ENCODE measurements at places on chromosomes 6 and 20.

- no peak for DNase-seq
Observed at GRCh38 chr20:50093240-50093639, 19.7 kb downstream of the UBE2V1 start.

DNA sequence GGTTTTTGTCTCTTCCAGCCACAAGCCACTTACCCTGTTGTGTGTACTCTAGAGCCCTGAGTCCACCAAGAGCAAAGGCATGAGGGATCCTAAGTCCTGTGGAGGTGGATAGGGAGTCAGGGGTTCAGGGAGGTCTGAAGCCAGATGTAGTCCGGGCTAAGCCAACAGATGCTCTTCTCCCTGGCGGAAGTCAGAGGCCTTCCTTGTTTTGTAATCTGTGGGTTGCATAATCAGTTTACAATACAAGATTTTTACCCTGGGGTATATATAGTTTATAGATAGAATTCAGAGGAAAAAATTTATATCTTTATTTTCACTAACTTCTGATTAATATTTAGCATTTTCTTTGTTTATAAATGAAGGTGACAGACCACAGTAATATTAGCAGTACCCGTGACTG is 9.2 kb downstream of the LAMP5 start:
- DNase-seq, result no peak

GRCh38 chr6:42101186-42101657 is 41.2 kb downstream of the C6orf132 start:
- DNase-seq, result no peak

GRCh38 chr20:62952373-62952967 is at the start of gene SLC17A9:
SLC17A9 (plus strand) TSS chr20:62952709; CDS start chr20:62952831, 122 bp downstream.
- DNase-seq, result peak; percentile 35

DNA sequence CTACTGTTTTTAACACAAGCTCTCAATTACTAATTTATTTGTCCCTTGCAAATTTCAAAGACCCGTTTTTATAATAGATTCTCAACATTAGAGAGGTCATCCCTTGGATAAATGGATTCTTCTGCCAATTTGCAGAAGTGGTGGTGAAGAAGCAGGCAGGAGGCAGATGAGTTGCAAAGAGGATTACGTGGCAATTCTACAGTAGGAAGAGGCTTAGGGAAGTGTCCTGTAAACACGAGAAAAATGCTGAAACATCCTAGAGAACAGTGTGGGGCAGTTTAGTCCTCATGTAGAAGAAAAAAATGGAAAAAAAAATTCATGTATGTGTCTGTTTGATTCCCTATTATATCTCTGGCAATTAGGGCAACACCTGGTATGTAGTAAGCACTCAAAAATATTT is 87.6 kb downstream of the BMP2 start:
- no peak for DNase-seq

GRCh38 chr20:62707921-62708521 is 615 bp upstream of the NTSR1 start:
- DNase-seq, result no peak

DNA sequence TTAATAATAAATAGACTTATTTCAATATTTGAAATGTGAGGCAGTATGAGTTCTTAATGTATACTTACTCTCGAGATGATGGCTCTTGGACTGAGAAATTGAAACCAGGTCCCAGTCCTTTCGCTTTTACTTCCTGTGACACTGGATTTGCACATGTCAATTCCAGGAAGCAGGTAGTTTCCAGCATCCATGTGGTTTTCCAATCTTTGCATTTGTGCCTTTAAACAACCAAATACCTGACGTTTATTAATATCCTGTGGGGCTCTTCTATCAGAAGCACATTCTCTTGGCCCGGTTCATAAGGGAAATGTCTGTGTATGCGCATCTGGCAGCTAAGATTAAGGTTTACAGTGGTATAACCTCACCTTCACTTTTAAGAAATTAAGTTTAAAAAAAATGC is 13.1 kb downstream of the UTRN start:
- DNase-seq, result no peak

GRCh38 chr6:32835167-32835893 is 3.2 kb downstream of the TAP2 start:
- DNase-seq, result no peak

DNA sequence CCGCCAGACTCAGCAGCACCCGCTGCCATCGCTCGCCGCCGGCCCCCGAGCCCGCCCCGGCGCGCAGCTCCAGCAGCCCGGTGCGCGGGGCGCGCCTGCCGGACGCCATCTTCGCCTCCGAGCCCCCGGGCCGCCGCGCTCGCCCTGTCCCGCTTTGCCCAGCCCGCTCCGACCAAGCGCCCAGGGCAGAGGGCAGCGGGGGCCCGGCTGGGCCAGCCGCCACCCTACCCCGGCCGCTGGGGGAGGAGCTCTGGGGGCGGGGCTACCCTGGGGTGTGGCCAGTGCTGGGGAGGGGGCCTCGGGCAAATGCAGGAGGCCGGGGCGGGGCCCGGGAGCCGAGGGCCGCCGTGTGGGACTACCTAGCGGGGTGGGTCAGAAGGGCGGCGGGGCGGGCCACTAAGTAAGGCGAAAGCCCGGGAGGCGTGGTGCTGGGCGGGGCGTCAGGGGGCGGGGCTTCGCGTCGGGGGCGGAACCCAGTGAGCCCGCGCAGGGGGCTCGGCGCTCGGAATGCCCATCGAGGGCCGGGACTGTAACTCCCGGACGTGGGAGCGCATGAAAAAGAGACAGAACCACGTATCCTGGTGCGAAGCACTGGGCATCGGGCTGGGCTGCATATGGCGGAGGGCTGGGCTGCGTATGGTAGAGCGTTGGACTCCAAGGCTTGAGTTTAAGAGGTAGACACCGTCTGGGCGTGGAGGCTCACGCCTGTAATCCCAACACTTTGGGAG is at the start of gene SNTA1:
SNTA1 (minus strand) TSS at position 252 of the 728 bp plus-strand sequence; CDS start at position 109, 143 bp downstream.
- DNase-seq, result peak; percentile 84

DNA sequence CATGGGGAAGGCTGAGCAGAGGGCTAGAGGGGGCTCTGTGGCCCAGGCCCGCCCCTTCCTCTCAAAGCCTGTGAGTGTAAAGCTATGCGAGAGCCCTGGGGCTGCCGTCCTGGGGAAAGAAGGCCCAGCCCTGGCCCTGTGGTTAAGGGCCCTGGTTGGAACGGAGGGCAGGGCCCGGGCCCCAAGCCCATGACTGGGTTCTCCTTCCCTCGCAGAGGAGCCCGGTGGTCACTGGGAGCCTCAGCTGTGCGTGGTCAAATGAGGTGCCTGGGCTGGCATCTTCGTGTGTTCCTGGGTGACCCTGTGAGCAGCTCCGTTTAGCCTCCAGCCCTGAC is 56.0 kb downstream of the SMOC2 start:
- DNase-seq, result no peak

- peak; percentile 91 for DNase-seq
Observed at GRCh38 chr6:170388113-170388512, 81.6 kb downstream of the FAM120B start.

DNA sequence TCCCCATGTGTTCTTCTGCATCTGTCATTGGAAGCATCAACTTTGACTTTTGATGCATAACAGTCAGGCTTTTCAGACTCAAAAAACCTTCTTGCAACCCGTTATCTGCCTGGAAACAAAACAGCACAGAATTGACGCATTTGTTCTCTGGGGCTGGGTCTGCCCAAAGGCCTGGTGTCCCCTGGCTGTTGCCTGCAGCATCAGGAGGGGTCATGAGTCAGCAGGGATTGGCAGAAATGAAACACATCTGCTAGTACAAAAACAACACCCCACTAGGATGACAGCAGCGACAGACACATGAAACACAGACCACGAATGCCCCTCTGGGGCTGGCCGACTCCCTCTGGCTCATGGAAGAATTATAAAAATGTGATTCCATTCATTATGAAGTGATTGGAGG is 157.6 kb upstream of the INSM1 start:
- no peak for DNase-seq

DNA sequence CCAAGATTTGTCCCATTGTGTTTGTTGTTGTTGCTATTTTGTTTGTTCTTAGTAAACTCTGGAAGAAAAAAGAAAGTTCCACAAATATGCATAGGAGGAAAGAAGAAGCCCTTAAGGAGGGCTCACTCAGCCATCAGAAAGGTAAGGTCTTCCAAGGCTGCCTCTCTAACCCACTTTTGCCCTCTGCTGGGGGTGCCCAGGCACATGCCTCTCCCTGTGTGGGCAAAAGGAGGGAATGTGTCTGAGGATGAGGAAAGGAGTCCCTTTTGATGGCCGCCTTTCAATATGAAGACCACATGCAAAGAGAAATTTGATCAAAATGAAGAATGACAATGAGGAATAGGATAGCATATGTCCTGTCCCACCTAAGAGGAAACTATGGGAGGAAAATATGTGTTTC is 248.2 kb upstream of the POU3F2 start:
- no peak for DNase-seq

DNA sequence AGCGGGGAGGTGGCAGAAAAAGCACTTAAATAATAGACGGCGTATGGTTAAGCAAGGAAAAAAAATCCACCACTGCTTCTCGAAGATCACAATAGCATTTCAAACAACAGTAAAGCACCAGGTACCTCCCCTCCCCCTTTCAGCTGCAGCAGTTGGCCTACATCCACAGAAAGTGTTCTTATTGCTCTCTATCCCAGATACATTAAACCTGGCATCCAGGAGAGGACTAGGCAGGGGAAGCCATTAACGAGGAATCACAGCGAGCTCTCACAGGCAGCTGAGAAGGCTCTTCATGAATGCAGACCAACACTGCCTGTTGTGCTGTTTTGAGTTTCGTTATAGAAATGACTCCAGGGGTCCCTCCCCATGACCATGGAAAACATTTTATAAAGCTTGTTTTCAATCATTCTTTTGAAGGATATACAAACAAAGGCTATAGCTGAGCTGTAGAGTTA is 11.8 kb downstream of the FYN start:
- DNase-seq, result no peak

DNA sequence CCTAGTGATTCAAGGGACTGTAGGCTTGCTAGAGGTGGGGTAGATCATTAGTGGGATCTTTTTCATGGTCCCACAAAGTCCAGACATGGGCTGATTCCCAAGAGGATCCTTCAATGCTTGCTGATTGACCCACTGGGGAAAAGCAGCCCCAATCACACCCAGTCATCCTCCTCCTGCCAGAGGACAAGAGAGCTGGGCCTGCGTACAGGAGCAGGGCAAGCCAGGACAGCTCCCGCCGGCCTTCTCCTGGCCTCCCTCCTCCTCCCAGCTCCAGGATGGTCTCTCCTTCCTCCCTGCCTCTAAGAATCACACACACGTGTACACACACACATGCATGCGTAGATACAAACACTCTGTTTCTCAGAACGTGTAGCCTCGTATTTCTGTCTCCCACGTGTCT is 27.0 kb downstream of the KCNK15 start:
- DNase-seq, result no peak

- peak; percentile 46 for DNase-seq
Observed at GRCh38 chr6:161198176-161198575, 75.7 kb downstream of the AGPAT4 start.

DNA sequence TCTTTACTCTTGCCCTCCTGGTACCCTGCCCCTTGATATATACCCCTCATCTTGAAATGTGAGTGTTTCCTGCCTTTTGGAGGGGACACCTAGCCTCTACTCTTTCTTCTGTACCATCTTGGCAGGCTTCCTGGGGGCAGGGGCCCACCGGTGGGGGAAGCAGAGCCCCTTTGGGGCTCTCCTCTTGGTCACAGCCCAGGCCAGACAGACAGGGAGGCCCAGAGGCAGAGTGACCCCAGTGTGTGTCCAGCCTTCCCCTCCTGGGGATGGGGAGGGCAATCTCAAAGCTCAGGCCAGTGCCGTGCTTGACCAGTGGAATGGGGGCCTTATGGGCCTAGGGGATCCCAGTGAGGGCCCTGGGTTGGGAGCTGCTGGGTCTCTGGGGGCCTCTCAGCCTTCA is 3.6 kb downstream of the ADAM33 start:
- DNase-seq, result no peak

DNA sequence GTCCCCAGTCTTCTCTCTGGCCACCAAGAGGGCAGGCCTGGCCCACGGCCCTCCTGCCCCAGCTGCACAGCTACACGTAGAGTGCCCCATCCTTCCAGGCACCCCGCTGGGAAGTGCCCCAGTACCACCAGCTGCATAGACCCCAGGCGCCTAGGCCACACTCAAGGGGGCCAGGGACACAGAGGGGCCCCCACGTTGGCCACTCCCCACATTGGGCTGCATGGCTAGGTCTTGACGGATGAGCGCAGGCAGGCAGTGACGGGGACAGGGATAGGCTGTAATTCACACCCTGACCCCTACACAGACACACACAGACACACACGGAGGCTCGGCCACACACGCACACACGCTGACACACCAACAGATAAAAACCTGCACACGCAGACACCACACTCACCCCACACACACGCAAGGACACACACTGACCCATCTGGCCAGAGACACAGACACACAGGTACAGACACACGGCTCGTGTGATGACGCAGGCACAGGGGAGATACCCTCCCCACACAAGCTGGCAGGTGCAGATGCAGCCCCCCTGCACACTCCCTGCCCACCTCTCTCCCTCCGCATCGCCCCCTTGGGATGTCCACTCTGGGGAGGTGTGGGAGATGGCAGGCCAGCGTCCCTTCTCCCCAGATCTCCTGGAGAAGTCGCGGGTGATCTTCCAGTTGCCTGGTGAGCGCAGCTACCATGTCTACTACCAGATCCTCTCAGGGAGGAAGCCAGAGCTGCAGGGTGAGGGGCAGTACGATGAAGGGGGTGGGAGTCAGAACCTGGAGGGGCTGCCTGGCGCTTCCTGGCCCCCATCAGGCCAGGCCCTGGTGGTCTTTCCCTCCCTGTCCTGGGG is 30.0 kb downstream of the MYH7B start:
- DNase-seq, result no peak

DNA sequence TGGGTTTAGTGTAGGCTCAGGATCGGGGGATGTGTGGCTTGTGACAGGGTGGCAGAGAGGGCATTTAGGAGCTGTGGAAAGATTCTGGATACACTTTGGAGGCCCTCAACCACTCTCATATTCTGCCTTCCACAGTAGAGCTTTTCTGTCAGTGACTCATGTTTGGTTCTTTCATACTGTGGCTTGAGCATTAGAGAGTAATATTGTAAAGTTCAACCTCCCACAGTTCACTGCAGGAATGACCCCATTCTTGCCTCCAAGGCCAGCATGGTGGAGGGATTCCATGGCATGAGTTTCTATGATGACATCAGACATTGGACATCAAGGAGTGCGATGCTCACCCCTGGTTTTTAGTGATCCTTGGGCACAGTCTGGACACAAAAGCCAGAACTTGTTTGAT is 50.9 kb downstream of the DTD1 start:
- peak; percentile 7 for DNase-seq

DNA sequence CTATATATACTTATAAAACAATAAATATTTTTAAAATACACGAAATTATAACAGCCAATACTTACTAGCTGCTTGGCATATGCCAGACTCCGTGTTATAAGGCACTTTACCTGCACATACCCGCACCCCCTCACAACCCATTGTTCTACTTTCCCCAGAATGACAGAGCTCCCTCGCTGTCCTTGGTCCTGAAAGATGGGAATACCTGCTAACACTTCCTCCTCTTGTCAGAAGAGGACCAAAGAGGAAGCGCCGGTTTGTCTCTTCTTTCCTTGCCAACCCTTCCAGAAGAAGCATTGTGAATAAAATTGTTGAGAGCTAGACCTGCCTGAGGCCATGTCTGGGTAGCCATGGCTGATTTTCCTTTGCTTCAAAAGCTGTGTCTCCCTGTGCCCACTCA is 149.3 kb downstream of the PTPRT start:
- no peak for DNase-seq
